Pons (tissue), 1 donor: ENCODE measurements at places on chromosomes 5 and 9.

GRCh38 chr5:151912360-151912759 is 12.3 kb downstream of the GLRA1 start:
- no peak for DNase-seq

DNA sequence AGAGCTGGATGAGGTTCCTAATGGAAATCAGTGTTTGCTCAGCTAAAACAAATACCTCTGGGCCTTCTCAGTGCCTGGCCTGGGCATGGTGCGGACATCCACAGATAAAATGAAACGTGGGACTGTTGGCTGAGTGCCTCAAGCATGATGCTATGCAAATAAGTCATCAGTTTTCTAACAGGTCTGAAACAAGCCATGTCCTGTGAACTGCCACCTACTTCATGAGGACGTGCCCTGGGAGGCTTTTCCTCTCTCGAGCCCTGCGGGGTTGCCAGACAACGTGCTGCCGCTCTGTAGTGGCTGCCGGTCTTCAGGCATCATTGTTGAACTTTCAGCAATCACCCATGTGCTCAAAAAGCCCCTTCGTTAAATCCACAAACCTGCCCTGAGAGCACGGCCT is 240.4 kb upstream of the IRX2 start:
- DNase-seq, result no peak

DNA sequence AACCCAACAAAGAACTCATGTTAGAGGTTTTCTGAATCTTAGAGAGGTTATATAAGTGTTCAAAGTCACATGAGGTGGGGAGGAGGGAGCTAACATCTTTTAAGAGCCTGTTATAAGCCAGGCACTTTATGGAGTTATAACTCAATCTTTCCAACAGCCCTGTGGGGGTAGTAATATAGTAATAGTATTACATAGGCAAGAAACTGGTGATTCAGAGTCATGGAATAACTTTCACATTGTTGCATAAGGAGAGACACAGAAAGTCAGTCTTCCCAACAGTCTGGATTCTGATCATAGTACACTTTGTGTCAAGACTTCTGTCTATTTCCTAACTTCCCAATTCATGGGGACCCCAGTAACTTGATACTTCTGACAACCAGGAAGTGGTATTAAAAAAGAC is 89.2 kb downstream of the ACER2 start:
- DNase-seq, result no peak

DNA sequence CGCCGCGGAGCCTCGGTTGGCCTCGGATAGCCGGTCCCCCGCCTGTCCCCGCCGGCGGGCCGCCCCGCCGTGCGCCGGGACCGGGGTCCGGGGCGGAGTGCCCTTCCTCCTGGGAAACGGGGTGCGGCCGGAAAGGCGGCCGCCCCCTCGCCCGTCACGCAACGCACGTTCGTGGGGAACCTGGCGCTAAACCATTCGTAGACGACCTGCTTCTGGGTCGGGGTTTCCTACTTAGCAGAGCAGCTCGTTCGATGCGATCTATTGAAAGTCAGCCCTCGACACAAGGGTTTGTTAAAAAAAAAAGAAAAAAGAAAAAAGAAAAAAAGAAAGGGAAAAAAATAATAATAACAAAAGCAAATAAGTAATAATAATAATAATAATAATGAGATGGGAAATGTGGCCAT is 112.8 kb downstream of the GCNT1 start:
- DNase-seq, result no peak

DNA sequence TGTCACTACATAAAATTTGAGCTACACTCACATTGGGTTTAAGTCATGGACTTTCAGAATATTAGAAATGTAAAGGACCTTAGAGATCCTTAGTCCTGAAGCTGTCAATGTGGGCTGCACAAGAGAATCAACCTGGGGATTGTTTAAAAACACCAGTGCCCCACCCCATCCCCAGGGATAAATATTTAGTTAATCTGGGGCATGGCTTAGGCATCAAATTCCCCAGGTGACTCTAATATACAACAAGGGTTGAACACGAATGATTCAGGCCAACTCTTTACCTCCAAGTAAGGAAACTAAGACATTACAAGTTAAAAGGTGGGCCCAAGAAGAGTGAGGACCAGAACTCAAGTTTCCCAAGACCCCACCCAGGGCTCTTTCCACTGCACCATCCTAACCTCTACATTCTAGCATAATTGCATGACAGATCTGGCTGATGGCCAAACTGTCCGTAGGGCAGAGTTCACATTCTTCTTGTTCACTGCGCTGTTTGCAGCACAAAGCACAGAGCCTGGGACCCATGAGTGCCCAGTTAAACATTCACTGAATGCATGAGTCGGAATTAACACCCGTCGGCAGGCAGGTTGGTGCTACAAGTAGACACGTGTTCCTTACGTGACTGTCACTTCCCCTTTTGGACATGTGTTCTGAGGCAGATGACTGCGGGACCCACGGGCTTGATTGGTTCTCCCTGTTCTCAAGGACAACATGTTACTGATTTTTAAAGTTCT is 25.2 kb downstream of the CYFIP2 start:
- no peak for DNase-seq

- DNase-seq, result no peak
Observed at GRCh38 chr5:1141834-1142233, 30.0 kb upstream of the SLC12A7 start.

- DNase-seq, result no peak
Observed at GRCh38 chr5:26415987-26416779, 622.2 kb downstream of the CDH9 start.

DNA sequence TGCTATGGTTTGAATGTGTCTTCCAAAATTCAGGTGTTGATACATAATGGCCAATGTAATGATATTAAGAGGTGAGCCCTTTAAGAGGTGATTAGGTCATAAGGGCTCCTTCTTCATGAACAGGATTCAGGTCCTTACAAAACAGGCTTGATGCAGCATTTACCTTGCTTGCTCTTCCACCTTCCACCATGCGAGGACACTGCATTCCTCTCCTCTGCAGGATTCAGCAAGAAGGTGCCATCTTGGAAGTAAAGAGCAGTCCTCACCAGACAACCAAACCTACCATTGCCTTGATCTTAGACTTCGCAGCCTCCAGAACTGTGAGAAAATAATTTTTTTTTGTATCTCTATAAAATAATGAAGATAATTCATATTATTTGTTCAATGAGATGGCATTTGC is 314.0 kb upstream of the SMARCA2 start:
- no peak for DNase-seq

DNA sequence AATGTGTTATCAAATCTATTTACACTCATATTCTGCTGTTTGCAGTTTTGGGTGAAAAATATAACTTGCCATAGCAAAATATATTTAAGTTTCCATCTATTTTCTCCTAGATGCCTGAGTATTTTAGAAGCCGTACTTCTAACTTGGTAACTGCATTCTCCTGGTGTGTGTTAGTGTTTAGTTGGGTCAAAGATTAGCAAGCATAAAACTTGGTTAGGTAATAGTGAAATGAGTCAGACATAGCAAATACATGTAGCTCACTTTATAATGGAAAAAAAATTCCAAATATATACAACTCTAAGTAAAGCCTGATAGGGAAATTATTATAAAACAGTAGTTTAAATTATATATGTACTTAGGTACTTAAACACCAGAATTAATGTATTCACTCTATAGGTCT is 640.7 kb upstream of the ST8SIA4 start:
- no peak for DNase-seq

- no peak for DNase-seq
Observed at GRCh38 chr9:68721666-68722330, 16.8 kb downstream of the PIP5K1B start.

- no peak for DNase-seq
Observed at GRCh38 chr9:127570533-127571111, 41.5 kb upstream of the STXBP1 start.

GRCh38 chr9:136982232-136983051 is at the start of gene LCNL1:
LCNL1 (plus strand) TSS chr9:136982993; CDS start chr9:136983587, 594 bp downstream.
- DNase-seq, result peak; percentile 75

DNA sequence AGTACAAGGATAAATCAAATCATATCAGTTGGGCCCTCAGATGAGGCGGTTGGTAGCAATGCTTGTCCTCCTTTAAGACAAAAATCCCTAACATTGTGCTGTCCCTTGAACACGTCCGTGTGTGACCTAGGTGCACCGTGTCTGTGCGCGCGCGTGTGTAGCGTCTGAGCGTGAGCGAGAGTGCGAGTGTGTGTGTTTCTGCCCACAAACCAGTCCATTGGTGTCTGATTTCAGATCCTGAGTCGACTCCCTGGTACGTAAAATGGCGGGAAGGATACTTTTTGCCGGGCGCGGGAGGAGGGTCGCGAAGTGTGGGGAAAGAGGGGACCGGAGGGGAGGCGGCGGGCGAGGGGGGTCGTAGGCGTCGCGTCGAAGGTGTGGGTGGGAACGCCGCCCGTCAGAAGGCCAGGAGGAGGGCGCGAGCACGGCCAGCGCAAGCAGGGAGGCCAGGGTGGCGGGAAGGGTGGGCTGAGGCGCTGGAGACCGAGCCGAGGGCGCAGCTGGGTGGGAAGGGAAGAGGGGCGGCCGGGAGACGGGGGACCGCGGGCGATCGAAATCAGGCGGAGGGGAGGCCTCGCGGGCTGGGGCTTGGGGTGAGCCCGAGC is 8.9 kb downstream of the OTP start:
- DNase-seq, result no peak

GRCh38 chr5:141851195-141851874 is 26.9 kb downstream of the PCDH1 start:
- no peak for DNase-seq

GRCh38 chr5:38453506-38453905 is 102.9 kb downstream of the LIFR start:
- peak; percentile 74 for DNase-seq

- DNase-seq, result no peak
Observed at GRCh38 chr9:12681620-12682019, 11.6 kb upstream of the TYRP1 start.

GRCh38 chr9:27489087-27489876 is 34.8 kb upstream of the IFNK start:
- DNase-seq, result peak; percentile 64

- no peak for DNase-seq
Observed at GRCh38 chr9:134130503-134131375, 5.1 kb upstream of the WDR5 start.

- DNase-seq, result no peak
Observed at GRCh38 chr5:9707732-9708462, 77.7 kb upstream of the TAS2R1 start.

GRCh38 chr5:132491368-132492364 is 1.1 kb upstream of the IRF1 start:
- DNase-seq, result no peak

DNA sequence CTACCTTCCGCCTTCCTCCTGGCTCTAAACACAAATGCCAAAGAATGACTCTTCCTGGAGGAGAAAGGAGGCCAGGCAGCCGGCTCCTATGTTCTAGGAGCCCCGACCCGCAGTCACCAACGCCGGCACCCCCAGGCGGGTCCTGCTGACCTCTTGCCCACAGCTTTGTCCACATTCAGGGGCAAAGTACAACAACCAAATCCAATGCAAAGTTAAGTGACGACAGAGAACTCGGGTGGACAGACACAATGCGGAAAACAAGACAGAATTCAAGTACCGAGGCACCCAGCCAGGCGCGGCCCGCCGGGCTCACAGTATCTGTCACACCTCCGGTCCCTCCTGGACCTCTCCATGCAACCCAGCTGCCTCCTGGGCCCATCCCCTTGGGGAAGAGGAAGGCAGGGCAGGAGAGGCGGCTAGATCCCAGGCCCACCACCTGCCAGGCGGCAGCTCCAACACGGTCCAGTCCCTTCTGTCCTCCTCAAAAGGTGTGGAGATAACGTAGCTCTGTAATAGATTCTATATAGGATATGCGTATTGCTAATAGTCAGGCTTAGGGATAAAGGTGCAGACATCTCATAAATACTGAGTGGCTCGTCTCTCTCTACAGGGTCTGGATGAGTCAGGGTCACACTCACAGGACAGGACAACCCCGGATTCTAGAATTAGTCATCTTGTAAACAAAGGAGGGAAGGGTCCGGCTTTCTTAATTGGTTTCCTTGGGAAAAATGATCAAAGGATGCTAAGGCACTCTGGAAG is 46.9 kb upstream of the UBAC1 start:
- no peak for DNase-seq

- DNase-seq, result no peak
Observed at GRCh38 chr9:118578467-118578866, 790.8 kb downstream of the BRINP1 start.

- DNase-seq, result no peak
Observed at GRCh38 chr5:30878296-30878695, 315.2 kb upstream of the CDH6 start.

GRCh38 chr5:135208555-135208902 is 174.5 kb upstream of the PITX1 start:
- DNase-seq, result no peak

DNA sequence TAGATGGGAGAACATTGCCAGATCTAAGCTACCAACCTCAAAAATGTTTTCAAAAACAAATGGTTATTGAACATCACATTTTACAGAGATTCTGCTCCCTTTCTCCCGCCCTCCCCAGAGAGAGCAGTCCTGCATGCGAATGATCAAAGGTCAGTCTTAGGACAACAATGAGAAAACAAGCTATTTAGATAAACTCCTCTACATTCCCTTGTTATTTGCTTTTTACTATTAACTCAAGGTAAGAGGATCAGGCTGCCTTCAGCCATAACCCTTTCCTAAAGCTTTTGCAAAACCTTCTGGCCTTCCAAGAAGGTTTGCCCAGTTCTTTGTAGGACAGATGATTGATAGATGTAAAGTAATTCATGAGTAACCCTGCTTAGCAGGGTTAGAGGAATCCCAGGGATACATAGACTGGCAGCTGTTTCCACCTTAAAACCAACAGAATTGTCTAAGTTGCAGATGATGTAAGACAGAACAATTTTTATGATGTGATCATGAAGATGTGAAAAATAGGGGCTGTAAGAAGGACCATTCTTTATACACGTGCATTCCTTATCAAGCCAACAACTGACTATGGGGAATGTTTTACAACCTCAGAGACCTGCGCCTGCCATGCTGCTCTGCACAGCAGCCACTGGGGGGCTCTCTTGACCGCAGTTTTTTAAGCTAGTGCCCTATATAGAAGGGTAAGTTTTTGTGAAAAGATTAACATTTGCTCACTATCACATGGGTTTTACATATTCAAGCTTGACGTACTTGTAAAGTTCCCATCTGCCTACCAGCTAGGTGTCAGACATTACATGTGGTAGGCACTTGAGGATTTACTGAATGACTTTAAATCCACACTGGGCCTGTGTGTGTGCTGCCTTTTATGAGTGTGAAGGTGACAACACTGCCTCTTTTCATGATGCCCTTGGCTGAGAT is 2.3 kb upstream of the ZNF782 start:
- peak; percentile 88 for DNase-seq

DNA sequence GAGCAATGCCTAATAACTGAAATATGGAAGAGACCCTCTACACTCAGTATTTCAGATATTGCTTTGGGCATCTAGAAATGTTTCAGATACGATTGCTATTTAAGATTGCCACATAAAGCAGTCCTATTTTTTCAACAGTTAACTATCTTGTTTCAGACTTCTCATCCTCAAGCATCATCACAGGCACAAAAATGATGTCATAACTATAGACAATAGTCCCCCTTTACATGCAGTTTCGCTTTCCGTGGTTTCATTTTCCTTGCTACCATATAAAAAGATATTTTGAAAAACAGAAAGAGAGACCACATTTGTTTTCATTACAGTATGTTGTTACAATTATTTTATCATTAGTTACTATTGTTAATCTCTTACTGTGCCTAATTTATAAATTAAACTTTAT is 347.4 kb downstream of the NDUFS4 start:
- no peak for DNase-seq

GRCh38 chr9:86039991-86040860 is 59.1 kb downstream of the GOLM1 start:
- DNase-seq, result no peak
